Left hindlimb (tissue), 1 donor: ENCODE measurements at places on chromosomes 5 and 9.

DNA sequence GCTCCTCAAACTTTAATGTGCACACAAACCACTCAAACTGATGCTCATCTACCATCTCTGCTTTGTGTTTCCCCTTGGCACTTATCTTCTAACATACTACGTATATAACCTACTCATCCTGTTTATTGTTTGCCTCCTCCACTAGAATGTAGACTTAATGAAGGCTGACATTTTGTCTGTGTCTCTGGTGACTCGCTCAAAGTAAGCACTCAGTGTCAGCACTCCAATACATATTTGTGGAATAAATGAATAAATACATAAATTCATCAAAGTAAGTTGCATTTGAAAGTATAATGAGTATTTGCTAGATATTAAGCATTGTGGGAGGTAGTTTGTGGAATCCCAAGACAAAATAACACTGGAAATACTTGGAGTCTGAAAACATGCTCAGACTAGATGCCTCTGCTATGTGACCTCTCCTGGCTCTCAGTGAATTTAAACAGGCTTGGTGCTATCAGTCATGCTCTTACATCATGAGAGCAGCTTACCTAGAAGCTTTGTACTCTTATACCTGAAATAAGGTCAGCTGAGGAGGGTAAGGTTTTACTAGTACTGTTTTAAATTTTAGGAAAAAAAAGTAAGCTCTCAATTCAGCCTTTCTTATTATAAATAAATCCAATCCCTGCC, 37.0 kb upstream of the RANBP6 start:
- no peak for DNase-seq

GRCh38 chr5:7250611-7251010, 145.3 kb upstream of the ADCY2 start:
- no peak for DNase-seq

- no peak for DNase-seq
These were observed 15.7 kb downstream of the PIP5K1B start for GRCh38 chr9:68720656-68721313.

DNA sequence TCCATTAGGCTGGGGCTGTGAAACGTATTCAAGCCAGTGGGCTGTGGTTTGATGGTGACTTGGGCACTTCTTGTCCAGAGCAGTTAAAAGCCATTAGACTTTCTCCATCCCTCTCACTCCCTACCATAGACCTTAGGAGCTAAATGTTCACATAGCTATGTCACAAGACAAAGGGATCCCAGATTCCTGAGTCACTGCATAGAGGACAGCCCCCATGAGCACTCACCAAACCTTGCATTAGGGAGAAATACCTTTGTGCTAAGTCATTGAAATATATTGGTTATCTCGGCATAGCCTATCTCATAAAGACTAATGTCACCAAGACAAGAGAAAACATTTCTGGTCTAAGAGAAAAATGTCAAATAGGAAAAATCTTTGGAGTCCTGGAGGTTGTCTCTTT, 104.3 kb downstream of the TRPM6 start:
- no peak for DNase-seq

DNA sequence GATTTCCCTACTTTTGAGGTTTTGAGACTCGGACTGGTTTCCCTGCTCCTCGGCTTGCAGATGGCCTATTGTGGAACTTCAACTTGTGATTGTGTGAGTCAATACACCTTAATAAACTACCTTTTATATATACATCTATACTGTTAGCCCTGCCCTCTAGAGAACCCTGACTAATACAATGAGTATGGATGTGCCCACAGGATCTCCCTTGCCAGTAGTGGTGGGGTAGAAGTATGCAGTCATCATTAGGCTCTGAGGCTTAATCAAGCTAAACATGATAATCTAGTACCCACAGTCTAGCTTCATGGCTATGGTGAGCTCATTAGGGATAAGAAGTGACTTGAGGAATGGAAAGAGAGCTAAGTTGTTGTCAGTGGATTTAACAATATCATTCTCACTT, 412.8 kb upstream of the PTGER4 start:
- no peak for DNase-seq

DNA sequence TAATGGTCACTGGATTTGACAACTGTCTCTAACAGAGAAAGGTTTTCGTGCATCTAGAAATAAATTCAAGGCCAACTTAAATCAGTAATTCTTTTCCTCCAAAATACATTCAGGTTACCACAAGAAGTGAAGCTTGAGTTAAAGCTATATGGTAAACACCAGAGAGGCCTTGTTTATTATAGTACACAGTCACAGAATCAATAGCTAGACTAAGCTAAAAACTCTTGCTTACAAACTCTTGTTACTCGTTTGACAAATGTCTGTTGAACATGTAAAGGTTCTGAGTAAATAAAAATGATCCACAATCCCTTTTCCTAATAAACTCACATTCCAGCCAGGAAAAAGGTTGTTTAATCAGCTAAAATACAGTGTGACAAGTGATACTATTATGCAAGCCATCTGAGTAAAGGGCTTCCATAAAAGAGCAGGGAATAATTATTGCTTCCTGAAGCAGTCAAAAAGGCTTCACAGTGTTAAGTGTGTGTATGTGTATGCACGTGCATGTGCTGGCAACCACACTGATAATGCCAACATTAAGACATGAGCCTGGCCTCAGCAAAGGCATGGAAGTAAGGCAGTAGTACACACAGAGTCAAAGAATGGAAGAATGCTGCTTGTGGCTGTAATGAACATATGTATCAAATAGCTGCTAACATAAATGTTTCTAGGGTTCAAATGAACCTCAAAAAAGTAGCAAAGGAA, 12.8 kb downstream of the PTAR1 start:
- DNase-seq, result no peak

- DNase-seq, result no peak
These were observed 124.5 kb upstream of the SMIM23 start for GRCh38 chr5:171661143-171661542.

DNA sequence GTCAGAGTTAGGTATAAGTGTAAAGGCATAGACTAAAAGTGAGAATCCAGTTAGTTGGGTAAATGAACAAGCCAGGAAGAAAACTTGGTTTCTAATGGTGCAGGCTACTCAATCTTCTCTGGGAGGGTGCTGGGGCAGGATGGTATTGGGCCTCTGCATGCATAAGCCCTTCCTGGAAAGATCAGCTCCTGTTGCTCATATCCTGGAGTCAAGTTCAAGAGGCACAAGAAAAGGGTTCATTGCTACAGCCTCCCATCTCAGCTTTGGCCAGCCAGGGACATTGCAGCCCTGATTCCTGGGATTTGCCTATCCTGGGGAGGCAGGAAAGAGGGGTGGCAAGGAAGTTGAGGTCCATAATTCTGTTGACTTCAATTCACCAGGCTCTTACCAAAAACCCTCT, 40.7 kb upstream of the ATP6V1G1 start:
- no peak for DNase-seq

- no peak for DNase-seq
These were observed 23.6 kb downstream of the ABHD17B start for GRCh38 chr9:71887362-71887761.

DNA sequence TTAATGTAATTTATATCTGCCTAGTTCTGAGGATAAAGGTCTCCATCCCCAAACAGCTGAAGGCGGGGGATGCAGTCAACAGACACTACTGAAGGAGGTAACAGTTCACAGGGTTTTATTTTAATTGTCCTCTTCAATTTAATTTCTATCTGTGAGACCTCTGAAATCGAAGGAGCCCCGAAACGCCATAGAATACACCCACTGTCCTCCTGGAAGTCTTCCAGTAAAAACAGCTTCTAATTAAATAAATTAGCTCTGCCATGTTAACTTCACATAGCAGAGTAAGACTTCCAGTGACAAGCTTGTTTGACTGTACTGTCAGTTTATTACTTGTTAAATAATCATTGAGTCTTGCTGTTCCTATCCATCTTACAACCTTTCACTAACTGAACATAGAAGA, 193.5 kb downstream of the SEC61B start:
- no peak for DNase-seq

DNA sequence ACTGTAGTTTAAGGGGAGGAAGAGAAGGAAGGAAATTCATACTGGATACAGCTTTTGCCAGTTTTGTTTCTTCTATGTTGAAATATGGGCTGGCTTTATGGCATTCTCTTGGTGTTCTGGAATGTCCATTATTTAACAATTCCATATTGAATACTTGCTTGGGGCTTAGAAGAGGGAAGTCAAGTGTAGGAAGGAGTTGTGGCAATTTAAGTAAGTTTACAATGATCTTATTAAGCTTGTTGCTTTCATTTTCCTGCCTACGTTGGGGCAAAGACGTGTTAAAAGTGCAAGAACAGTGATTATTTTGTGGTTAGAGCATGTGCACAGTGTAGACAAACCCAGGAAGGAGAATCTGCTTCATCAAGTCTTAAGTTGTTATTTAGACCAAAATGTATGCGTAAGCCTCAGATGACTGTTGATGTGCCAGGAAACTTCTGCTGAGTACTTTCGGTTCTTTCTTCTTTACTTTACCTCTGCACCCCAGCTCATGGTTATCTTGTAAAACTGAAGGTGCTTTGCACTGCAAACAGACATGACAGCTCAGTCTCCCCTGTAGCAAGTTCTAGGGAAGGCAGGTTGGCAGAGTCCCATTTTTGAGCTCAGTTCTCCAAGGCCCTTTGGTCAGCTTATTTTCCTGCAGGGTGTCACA, 75.8 kb downstream of the F2RL2 start:
- DNase-seq, result no peak

GRCh38 chr9:135692410-135692809, 6.9 kb downstream of the SOHLH1 start:
- no peak for DNase-seq

- DNase-seq, result no peak
These were observed 446.7 kb upstream of the GRAMD2B start for GRCh38 chr5:125976421-125977000.

DNA sequence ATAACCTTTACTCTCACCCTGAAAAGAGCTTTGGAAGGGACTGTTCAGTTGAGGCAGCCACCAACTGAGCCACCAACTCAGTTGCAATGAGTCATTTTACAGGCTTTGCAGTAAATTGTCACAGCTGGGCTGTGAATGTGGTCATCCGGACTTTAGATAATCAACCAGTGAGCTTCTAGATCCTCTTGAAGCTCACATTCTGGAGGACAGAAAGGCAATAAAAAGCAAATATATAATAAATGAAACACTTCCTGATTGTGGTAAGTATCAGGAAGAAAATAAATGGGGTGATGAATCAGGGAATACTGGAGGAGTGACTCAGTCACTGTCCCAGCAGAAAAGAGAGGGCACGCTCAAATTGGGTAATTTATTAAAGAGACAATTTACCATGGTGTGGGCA, 13.2 kb upstream of the C5orf58 start:
- DNase-seq, result no peak

DNA sequence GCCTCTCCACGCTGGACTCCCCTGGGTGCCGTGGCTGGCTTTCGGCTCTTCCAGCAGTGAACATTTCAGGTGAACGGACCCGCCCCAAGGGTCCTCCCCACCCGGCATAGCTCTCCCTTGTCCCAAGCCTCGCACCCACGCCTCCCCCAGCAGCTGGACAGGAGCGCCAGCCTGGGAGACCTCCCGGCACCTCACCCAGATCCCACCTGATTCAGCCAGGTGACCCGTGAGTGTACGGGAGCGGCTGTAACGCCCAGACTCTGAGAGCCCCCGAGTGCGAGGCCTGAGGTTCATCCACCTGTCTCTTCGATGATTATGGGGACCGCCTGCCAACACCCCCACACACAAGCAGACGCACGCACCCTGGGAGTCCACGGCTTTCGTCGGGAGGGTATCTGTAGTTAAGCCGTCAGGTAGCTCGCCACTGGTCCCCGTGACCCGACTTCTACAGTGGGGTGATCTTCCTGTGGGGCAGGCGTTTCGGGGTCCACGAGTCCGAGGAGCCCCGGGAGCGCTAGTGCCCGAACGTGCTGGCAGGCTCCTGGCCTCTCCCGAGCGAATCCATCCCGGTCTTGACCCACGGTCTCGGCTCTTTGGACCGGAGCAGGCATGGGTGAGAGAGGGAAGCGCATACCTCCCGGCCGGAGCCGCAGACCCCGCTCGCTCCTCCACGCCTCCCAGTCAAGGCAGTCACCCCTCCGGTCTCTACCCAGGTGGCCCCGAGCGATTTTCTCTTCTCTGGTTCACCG, 14.9 kb downstream of the TRIM7 start:
- no peak for DNase-seq

- no peak for DNase-seq
These were observed 15.9 kb downstream of the DMAC1 start for GRCh38 chr9:7783635-7784063.

DNA sequence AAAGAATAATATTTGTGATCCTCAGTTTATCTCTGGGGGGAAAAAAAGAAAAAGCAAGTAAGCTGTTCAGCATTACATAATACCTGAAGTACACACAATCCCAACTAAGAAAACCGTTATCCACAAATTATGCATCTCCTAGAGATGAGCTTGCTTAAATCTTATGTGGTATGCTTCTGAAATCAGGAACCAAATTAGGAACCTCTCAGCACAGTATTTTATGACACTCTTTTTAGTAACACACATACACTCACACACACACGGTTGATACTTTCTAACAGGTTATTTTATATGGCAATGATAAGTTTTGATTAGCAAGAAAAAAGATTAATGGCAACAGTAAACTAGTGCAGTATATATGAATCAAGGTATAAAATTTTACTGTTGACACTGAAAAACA, 1.2 kb upstream of the ZNF510 start:
- DNase-seq, result no peak

DNA sequence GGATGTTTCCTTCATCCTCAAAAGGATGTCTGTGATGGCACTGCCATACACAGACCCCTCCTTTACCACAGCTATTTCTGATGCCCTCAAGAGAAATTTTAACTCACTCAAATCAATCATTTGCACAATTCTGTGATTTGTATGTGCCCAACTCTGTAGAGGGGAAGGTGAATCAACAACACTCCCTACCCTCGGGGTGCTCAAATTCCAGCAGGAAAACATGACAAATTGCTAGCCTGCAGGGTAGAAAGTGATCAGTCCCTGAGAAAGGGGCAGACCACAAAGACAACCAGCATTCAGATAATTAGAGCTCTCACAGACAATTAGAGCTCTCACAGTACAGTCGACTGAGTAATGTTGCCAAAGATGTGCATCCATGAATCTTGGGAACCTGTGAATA, 45.3 kb upstream of the FOXE1 start:
- no peak for DNase-seq

DNA sequence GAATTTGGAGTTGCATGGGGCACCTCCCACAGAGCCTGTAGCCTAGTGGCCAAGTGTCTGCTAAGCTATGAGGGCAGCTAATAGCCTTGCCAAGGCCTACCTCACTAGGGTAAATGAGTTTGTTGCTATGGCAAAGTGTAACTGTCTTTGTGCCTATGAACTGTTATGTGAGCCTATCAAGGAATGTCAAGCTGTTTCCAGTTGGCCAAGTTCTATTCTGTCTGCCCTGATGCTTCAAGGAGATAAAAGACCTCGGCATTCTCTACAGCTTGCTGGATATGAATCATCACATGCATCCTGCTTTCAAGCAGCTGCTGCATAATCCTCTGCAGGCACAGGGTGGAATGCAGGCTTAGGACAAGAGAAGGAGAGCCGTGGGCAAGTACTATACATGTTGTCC, 69.8 kb upstream of the CCDC112 start:
- no peak for DNase-seq

GRCh38 chr5:55694152-55694830, 17.8 kb downstream of the SLC38A9 start:
- DNase-seq, result no peak
